Umbilical cord (tissue), 2 donors: ENCODE measurements at places on chromosomes 3 and 15. TPM values are rescaled to one million over a fixed set of nuclear protein-coding genes. Genes with fewer than 3 reads are reported as not detected.

Gene CIB2
- 8.4 TPM for total RNA-seq

Gene SOX14
- total RNA-seq: 0.72 TPM

Gene CCDC50
- total RNA-seq: 81.6 TPM

Gene IL20RB
- total RNA-seq: 2.9 TPM

Gene SLC28A2
- total RNA-seq: not detected

Gene SLC7A14
- 9.6 TPM for total RNA-seq

Gene POC1A
- 3.1 TPM for total RNA-seq

Gene NAALADL2
- 62.6 TPM for total RNA-seq

Gene PLSCR2
- total RNA-seq: not detected

Gene IL17RD
- total RNA-seq: 5.8 TPM

Gene SLC2A2
- total RNA-seq: 0.72 TPM

Gene SATB1
- 76.6 TPM for total RNA-seq

Gene CCDC80
- 102 TPM for total RNA-seq

Gene COPS2
- 156 TPM for total RNA-seq

Gene SLTM
- total RNA-seq: 66.7 TPM

Gene EBLN2
- 13.2 TPM for total RNA-seq

Gene WNT5A
- total RNA-seq: 5.3 TPM

Gene GOLGA6A
- 2.6 TPM for total RNA-seq

Gene FOXB1
- 1.2 TPM for total RNA-seq

Gene FAM227B
- total RNA-seq: 8.9 TPM

Gene CRELD1
- 31.5 TPM for total RNA-seq
